SHP77 (cell line): ENCODE measurements at places on chromosomes 13 and 19.

- no peak for DNase-seq
Observed at GRCh38 chr13:99501848-99502301, 603 bp downstream of the TM9SF2 start.

GRCh38 chr13:108026680-108027410 lies 188.5 kb downstream of the LIG4 start:
- DNase-seq: no peak

DNA sequence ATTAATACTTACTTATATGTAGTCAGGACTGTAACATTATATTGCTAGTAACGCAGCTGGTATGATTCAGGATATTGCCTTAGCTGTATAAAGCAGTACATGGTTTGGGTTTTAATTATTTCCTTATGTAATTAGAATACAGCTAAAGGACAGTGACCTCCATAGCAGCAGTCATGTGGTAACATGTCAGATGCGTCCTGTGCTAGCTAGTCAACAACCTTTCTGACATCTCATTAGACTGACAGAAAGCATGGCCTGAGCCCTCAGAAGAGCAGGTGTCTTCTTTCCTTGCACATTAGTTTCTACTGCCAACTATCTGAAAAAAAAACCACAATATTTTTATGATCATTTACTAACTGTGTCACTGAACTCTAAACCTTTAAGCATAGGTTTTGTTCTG lies 122.2 kb downstream of the MAB21L1 start:
- DNase-seq: no peak

DNA sequence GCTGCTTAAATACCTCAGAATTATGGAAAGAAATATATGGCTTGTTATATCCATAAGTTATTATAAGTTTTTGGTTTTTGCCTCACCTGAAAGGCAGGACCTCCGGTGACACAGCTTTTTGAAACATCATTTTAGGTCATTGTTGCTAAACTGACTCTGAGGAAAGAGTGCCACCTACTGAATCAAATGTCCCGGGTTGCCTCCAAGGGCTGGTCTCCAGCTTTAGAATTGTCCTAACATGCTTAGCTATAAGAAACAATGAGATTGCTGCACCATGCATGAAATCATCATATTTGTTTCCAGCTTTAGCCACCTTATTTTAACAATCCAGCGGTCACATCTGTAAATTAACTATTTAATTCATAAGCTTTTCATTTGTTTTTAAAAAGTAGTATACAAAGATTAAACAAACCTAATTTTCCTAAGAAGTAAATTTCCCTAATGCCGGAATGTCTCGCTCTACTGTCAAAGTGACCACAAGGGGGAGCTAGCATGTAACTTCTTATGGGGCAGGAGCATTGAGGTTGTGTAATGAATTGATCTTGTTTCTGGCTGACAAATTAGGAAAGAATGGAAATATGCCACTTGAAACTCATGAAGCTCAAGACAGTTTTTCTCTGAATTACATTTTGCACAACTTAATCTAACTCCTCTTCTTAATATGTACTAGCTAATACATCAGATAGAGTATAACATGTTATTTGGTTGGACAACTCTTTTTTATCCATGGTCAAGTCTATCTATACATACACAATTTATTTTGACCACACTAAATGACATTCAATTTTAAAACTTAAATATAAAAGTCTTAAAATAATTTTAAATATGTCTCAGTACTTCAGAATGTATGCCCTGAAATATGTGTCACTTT lies 6.7 kb upstream of the PCDH17 start:
- DNase-seq: peak; percentile 45

GRCh38 chr19:45484273-45484945 lies 12.4 kb downstream of the RTN2 start:
- no peak for DNase-seq

DNA sequence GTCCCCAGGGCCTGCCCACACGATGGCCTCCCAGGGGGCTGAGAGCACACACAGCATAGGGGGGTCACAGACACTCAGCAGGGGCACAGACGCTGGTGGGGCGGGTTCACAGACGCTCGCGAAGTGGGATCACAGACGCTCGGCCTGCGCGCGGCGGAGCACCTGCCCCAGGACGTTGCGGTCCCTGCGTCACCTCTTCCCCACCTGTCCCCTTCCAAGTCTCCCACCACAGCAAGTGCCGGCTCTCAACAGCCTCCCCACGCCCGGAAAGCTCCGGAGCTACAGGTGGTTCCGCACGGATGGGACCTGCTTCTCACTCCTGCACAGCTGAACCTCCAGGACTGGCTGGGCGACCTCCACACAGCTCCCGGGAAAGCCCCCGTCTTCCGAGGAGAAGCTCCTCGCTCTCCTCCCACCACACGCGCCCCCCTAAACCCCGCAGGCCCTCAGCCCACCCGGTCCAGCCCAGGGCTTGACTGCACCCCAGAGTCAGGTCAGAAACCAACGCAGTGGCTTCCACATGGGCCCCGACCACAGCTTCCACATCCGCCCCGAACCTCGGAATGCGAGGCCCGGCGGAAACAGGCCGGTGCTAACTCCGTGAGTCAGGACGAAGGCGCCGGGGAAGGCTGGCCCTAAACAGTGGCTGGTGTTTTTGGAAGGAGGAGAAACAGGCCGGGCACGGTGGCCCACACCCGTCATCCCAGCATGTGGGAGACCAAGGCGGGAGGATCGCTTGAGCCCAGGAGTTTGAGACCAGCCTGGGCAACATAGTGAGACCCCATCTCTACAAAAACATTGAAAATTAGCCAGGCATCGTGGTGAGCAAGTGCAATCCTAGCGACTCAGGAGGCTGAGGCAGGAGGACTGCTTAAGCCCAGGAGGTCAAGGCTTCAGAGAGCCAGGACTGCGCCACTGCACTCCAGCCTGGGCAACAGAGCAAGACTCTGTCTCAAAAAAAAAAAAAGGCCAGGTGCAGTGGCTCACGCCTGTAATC lies 16.5 kb downstream of the BTBD2 start:
- DNase-seq: no peak

GRCh38 chr19:53927739-53928138 lies 18.7 kb downstream of the CACNG7 start:
- DNase-seq: no peak

DNA sequence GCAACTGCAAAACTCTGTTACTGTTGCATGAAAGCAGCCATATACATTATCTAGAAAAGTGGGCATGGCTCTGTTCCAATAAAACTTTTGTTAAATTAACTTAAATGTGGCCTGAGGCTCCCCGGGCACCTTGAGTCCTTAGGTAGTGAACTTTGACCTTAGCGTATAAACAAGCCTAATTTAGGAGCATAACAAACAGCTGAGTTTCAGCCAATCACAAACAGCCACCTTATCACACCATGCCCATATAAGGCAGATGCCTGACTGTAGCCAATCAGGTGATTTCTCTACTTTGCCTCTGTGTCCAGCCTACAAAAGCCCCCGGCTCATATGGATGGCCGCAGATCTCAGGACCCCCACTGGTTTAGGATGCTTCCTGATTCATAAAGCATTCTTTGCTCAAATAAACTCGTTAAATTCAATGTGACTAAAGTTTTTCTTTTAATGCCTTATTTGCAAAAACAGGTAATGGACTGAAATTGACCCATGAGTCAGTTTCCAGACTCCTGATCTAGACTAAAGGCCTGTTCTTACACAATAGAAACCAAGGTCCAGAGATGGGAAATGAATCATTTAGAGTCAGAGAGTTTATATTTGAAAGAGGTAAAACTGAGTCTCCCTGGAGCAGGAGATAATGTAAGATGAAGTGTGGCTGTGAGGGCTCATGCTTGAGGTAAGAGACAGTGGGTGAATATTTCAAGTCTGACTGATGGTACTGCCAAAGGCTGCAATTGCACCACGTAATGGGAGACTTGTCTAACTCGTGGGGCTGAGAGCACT lies 130.2 kb downstream of the FGF9 start:
- DNase-seq: no peak

DNA sequence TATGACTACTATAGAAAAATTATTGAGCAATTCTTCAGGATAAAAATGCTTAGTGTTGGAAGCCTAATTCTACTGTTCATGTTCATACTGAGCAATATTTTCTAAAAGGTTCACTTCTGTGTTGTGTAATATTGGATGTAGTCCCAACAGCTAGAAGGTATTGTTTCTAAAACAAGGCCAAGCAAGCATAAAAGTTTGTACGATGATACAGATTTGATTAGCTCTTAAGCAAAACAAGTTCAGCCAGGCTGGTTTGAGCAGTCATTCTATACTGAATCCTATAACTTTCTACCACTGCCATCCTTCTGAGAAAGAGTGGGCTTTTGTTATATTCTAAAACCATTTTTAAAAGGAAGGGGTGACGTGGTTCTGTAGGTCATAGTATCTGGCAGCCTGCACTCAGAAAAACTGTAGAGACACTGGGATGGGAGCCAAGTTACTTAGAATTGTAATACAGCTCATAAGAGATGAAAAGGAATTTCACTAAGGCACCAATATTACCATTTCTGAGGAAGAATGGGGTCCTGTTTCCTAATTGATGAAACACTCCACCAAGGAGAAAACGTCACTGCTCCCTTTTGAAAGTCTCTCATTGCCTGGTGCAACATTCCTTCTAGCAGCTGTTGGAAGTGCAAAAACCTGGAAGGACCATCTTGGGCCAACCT lies 275.0 kb upstream of the DACH1 start:
- DNase-seq: no peak

DNA sequence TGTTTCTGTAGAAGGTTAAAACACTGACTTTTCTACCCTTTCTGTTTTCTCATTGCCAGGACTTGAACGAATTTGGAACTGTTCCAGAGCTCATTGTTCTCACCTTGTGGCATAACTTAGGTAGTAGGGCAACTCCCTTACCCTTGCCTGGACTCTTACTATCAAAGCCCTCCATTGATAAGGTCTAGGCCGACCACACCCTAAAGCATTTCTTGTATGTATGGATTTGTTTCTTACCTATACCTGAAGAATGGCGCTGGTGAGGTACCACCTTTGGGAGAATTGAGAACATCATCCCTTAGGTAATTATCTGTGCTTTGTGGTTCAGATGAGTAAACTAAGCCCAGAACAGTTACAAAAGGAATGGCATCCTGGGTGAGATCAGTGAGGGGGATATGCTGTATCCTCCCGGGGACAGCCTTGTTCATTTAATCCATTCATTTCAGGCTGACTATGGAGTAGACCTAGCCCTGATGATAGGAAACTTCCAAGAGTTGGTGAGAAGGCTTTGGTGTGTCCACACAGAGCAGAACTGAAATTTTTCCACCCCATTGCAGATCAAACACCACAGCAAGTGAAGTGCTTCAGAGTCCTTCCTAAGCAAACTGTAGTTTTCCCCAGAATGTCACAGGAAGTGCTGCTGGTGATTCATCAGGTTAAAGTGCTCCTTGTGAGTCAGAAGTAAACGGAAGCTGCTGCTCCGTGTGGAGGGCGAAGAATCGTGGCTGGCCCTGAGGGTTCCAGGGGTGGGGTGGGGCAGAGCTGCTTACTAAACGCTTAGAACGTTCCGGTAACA lies 113.0 kb downstream of the TEX26 start:
- peak; percentile 21 for DNase-seq

DNA sequence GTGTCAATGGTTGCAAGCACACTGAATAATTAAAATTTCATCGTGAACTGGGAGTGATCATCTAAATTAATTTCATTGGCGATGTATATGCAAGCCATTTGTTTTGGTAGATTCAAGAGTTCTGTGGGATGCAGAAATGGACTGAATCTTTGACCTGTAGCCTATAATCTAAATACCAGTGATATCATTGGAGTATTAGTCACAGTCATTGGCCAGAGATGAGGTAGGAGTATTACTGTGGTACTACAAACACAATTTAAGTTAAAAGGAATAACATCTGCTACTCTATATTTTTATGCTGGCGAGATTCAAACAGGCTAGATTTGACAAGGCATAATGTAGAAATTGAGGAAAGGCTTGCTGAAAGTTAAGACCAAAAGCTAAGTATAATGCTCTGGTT lies 14.0 kb downstream of the FRY start:
- no peak for DNase-seq

DNA sequence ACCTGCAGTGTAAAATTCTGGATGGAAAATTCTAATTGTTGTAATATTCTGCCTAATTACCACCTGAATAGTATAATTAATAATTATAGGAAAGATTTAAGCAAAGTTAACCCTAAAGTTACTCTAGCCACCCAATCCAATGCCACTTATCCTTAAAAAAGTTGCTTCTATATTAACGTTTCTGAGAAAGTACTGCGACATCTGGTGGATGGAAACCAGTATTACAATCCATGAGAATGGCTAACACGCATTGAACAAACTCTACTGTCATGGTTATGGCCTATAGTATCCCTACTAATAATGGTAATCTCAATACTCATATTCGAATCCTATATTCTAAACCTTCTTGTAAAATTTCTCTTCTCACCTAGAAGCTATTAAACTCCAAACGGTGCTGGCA lies 1551.8 kb downstream of the SLITRK1 start:
- no peak for DNase-seq

DNA sequence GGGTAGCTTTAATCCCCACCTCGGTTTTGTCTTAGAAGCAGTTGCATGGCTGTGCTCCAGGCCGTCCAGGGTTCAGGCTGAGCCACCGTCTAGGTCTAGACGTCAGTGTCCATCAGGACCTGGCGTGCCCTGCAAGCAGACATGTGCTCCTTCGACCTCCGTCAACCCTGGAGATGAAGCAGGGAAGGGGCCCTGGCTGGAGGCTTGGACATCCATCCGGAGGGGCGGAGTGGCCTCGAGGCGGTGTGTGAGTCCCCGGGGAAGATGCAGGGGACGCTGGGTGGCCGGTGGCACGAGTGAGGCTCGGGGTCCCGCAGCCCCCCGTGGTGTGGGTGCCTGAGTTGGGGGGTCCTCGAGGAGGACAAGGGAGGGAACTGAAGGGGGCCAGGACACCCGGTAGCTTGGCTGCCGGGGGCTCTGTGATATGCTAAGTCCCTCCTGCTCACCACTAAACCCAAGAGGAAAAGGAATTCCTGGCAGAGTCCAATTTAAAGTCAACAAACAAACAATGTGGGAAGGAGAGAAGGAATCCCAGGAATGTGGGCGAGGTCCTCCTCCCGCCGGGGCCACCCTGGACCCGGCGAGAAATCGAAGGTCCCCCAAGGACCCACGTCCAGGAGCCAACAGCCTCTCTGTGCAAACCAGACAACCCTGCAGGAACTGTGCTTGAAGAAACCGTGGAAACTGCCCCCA lies 14.9 kb upstream of the PTBP1 start:
- no peak for DNase-seq

DNA sequence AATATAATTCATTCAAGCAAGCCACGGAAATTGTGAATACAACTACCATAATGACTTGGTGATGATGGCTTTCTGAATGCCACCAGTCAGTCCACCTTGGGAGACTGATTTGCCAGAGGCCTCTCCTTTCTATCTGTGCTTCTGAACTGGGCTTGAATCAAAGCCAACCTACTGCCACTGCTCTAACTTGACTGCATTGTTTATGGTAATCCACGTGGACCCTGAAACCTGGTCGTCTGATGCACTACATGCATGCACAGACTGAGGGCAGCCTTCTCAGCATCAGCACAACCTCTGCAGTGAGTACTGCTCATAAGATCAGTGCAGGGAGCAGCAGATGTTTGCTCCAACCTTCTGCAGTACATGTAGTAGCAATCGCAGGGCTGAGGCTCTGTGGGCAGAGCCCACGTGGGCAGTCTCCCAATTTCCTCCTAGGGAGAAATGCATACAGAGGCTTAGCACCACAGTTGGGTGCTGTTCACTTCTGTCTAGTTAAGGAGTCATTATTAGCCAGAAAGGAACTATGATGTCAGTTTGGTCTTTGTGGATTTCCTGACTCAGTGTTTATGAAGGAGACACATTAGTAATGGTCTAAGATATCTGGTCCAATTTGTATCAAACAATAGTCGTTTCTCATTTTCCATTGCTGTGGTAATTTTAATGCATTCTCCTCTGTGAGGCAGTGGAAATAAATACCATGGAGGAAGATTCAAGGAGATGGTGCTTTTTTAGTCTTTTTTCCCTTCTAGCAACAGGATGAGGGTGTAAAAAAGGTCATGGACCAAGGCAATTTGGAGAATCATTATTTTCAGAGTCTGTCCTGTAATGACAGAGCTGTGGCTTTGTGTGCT lies 82.5 kb downstream of the AKAP11 start:
- peak; percentile 3 for DNase-seq
